ENCODE measurements at places on chromosomes 7 and 10. TPM values are rescaled to one million over a fixed set of nuclear protein-coding genes. Genes with fewer than 3 reads are reported as not detected.
A peak's percentile ranks its signal among the peaks of the same experiment; 100 is the strongest.

DNA sequence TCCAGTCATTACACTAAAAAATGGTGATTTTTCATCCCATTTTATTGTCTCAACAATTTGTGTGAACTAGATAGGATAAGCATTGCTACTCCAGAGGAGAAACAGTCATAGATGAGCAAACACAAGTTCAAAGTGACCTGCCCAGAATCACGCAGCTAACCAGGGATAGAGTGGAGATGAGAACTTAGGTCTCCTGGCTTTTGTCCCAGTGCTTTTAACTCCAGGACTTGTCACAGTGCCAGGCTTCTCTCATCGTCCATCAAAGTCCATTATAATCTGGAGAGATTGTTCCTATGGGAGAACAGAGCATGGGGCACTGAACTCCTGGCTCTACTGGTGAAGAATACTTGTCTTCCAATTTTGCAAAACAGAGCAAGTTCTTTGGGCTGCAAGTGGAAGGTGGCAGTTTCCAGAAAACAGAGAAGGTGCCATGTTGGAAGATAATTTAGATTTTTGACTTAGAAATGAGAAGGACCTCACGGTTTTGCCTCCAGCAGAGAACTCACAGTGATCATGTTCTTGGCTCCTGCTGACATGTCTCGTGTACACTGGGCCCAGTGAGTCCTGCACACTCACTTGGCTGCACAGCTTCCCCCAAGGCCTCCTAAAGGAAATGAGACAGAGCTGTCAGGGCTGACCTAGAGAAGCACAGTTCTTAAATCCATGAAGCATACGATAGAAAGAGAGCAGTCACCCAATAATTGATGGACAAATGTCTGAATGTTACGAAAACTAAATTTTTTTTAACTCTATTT lies 322.9 kb upstream of the NRP1 start:
- peak; percentile 18 for DNase-seq

DNA sequence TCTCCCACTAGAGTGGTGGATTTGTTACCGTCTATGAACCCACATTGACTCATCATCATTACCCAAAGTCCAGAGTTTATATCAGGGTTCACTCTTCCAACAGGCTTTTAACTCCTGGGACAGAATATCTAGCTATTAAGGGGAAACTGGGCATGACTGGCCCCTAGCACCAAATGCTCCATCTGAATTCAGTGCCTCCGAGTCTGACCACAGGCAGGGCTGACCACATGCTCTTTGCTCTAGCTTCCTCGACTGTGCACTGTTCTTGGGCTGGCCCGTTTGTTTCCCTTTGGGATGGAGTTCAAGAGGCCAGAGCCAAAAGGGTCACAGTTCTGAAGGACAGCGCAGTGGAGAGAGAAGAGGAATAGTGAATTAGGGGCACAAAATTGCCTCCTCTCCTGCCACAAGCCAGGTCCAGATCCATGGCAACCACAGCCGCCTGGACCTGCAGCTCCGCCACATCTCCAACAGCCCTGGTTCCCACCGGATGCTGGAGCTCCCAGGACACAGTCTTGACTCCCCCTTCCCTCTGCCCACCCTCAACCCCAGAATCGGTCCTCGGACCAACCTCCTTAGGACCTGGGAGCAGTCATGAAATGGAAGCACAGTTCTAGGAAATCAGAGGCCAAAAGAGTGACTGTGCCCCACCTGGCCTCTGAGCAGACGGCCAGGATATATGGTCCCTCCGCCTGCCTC lies 16.2 kb downstream of the CAMK2G start:
- DNase-seq, result no peak

- DNase-seq, result no peak
Observed at GRCh38 chr10:72081772-72082590, 6.4 kb downstream of the SPOCK2 start.

DNA sequence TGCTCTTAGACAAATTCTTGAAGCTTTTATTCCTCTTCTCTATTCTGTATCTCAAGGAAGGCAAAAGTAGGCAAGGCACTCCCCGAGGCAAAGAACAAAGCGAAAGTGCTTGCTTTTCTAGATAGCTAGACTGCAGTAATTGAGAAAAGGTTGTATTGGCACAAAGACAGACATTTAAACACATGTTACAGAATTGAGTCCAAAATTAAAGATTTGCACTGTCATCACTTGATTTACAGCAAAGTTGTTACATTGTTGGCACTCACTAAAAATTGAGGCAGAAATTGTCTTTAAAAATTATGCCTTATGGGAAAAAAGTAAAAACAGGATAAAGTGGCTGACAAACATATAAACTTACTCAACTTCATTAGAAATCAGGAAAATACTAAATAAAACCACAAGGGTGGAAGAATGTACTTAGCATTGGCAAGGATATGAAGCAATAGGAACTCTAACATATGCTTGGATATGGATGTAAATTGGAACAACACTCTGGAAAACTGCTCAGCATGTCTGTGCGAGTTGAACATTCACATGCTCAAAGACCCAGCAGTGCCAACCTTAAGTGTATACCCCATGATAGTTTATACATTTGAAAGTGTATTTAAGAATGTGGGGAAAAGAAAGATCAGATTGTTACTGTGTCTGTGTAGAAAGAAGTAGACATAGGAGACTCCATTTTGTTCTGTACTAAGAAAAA lies 491.3 kb downstream of the GLRX3 start:
- no peak for DNase-seq

DNA sequence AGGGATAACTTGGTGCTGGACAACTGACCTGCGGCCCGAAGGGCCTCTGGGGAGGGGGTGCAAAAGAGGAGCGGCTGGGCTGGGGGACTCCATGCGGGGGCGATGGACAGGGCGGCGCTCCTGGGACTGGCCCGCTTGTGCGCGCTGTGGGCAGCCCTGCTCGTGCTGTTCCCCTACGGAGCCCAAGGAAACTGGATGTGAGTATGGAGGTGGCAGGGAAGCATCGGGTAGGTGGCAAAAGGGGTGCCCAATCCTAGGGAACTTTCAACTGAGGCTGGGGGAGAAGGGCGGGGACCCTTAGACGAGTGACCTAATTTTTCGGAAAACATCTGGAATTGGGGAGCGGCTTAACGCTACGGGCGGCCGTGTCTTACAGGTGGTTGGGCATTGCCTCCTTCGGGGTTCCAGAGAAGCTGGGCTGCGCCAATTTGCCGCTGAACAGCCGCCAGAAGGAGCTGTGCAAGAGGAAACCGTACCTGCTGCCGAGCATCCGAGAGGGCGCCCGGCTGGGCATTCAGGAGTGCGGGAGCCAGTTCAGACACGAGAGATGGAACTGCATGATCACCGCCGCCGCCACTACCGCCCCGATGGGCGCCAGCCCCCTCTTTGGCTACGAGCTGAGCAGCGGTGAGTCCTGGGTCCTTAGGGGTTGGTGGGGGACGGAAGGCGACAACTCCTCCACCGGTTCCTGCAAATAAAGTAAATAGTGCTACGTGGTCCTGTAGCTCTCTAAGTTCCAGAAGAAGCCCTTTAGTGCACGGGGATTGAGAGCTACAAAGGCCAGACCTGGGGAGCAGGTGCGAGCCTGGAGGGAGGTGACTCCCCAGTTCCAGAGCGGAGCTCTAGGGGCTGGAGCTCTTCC lies 622 bp downstream of the WNT16 start:
- no peak for DNase-seq

The BHLHA15 gene
- not detected for total RNA-seq

DNA sequence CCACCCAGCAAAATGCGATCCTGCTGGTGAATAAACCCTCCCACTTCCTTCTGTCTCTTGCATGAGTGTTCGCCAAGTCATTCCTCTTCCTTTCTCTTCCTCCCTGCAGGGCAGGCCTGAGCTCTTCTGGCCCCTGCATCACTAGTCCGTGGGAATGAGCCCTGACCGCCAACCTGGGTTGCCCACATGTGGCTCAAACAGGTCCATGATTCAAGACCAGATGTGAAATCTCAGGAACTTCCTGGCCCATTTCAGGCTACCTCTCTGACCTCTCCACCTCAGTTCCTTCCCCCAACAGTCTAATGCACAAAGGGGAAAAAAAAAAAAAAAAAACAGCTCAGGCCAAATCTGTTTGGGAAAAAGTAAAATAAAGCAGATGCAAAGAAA lies 5.4 kb upstream of the YWHAG start:
- peak; percentile 66 for DNase-seq

DNA sequence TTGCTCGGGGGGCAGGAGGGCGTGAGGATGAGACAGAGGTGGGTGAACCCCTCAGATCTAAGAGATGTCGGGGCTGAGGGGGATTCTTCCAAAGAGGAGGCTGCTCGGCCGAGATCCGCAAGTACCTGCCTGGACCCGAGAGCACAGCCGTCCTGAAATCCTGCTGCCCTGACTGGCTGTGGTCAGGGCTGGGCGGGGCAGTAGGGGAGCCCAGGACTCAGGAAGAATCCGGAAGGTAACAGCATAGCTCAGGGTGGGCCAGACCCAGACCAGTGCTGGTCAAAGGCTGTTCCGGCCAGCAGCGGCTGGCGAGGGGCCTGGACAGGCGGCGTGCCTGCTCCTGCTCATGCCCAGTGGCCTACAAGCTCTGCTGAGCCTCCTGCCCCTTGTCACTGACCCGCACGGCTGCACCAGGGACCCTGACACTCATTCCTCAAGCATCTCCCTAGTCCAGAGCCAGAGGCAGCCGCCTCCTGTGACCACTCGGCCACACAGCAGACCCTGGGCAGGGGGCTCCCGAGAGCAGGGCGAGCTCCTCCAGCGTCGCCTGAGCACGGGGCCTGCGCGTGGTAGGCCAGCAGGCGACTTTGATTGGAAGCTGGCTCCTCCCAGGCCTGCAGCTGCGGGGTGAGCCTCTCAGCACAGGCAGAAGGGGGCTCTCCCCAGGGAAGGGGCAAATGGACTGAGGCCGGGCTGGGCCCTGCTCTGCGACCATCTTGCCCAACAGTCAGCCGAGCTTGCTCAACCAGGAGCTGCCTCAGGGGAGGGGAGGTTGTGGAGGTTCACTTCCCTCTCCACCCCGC lies 3.1 kb upstream of the ADAP1 start:
- no peak for DNase-seq

- no peak for DNase-seq
Observed at GRCh38 chr10:131391936-131392335, 80.4 kb upstream of the TCERG1L start.

The SLC16A12 gene
- 2.6 TPM for total RNA-seq

The OAT gene
- 74.1 TPM for total RNA-seq

DNA sequence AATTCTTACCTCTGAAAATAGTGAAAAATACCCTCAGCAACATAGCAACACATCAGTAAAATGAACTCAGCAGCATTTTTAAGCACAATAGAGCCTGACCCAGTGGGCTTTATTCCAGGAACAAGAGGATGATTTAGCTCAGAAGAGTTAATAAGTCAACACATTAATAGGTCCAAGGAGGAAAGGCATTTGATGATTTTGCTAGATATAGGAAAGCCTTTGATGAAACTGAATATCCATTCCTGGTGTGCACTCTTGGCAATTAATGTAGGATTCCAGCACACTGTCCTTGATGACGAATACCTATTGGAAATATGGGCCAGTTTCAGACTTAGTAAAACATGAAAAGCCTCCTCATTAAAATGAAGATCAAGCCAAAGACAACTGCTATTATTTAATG lies 42.5 kb downstream of the RASGEF1A start:
- DNase-seq, result peak; percentile 30

- no peak for DNase-seq
Observed at GRCh38 chr10:118746246-118746645, 8.5 kb downstream of the CACUL1 start.

DNA sequence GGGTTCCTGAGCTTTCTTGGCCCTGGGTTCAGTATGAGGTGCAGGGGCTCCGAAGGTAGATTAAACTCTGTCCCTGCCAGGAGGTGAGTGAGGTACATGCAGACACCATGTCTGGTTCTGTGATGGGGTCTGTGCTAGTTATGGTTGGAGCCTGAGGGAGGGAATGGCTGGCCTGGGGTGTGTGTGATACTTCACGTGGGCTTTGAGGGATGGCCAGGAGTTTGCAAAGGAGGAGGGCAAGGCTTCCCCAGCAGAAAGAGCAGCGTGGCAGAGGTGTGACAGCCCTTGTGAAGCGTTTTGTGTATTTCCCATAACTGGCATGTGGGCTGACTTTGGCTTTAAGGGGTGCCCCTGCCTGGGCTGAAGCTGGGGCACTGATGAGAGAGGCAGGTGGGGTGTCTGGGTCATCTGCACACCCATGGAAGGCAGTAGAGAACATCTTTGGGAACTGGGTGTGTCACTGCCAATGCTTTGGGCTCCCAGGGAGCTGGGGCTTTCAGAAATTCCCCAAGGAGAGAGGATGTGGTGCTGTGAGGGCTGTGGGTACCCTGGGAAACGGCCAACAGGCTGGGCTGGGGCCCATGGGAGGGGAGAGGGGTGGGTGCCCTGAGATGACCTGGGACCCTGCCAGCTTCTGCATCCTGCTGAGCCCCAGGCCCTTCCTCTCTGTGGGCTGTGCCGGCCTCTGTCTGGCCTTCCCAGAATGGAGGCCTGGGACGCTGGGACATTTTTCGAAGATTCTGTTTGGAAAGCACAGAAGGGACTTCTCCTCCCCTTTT lies 4.6 kb downstream of the PALD1 start:
- no peak for DNase-seq

The TMEM270 gene
- total RNA-seq, result not detected

Measured in Caki2 (cell line).